NCI-H460 (cell line): ENCODE measurements at places on chromosomes 5 and 9. TPM values are rescaled to one million over a fixed set of nuclear protein-coding genes. Genes with fewer than 3 reads are reported as not detected.
A peak's percentile ranks its signal among the peaks of the same experiment; 100 is the strongest.

GRCh38 chr9:91349115-91349555 lies 12.6 kb downstream of the AUH start:
- DNase-seq: no peak

GRCh38 chr9:91075279-91075678 lies 273.7 kb downstream of the SYK start:
- no peak for DNase-seq

DNA sequence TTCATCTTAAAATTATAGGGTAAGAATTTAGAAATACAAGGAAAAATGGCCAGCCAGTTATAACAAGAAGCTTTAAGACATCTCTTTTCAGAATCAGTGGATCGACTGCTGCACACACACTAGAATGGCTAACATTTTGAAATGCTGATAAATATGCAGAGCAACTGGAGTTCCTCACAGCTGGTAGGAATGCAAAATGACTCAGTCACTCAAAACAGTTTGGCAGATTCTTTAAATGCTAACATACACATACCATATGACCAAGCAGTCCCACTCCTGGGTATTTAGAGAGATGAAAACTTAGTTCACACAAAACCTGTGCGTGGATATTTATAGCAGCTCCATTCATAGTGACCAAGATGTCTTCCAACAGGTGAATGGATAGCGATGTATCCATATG lies 23.2 kb upstream of the PSAT1 start:
- DNase-seq: no peak

DNA sequence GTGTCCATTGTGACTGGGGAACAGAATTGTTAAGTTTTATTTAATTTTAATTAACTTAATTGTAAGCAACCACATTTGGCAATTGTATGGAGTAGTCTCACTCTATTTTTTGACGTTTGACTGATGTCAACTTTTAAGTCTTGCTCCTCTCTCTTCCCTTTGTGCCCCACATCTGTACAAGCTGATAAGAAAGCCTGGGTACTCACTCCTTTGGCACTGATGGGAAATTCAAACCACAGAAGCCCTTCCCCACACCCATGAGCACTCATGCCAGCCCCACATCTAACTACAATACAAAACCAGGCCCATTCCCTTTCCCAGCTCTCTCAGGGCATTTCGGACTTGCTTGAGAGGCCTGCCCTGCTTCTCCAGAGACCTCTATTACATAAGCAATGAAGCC lies 451.5 kb upstream of the KIF2A start:
- DNase-seq: no peak

GRCh38 chr5:123937230-123937629 lies 425.3 kb downstream of the CSNK1G3 start:
- peak; percentile 30 for DNase-seq

GRCh38 chr5:139222346-139222745 lies 24.2 kb upstream of the SIL1 start:
- no peak for DNase-seq

DNA sequence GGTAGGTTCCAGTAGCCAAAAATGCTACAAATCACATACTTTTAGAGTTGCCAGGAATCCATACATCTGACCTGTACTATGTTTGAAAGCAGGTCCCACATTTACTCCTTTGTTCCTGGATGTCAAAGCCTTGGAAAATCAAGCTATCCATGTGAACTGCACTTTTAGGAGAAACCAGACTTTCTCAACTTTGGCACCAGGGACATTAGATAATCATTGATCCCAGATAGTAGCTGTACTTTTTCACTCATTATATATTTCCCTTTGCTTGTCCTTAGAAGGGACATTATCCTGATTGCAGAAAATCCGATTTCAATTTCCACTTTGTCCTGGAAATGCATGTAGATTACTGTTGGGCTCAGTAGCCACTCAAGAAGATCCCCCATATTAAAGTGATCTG lies 44.1 kb upstream of the SLC28A3 start:
- DNase-seq: no peak

DNA sequence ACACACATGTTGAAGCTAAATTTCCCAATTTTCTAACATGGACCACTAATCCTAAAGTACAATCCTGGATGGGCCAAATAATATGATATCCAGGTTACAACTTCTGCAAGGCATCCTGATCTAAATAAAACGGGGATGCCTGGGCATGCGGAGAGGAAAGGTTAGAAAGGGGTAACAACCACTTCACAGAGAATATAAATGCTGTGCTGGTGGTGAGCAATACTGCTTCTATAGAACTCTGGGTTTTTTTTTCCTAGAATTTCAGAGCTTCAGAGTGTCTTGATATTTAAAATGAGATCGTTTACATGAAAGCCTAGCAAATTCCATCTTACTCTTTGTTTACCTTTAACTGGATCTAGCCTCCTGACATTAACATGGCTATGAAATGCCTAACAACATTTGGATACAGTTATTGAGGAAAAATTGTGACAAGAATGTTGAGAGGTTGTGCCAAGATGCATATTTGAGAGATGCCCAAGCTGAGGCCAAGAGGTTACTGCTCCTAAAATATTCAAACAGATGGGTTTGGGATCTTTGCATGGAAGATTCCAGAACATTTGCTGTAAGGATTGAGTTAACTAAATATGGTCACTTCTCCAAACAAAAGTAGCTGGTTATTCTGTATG lies 22.4 kb downstream of the TNFAIP8 start:
- no peak for DNase-seq

GRCh38 chr5:6712142-6712576 lies 1.1 kb upstream of the TENT4A start:
- peak; percentile 41 for DNase-seq

DNA sequence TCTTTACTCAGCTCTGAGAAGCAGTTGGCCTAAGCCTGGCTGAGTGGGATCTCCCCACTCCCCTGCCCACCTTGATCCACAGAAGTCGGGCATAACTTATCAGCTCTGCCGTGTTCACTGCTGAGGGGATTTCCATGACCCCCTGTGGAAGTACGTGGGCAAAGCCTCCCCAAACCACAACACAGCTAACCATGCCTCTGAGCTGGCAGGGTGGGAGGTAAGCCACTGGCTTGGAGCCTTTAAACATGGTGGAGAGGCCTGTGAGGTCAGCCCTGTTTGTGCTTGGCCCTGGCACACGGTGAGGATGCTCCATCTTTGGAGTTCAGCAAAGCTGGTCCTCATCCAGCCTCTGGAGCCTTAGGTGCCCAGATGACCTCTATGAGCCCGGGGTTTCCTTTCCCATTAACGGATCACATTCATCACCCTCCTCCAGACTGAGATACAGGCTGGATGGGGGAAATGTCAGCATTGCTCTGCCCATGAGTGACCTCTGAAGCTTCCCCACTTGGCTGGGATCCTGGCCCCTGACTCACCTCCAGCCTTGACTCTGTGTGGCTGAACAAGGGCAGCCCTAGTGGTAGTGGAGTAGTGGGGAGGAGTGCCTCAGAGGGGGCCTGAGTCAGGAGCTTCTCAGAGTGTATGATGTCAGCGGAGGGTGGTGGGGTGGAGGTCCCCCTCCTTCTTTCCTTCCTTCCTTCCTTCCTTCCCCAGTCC lies 6.2 kb downstream of the PDLIM4 start:
- DNase-seq: no peak

- DNase-seq: no peak
Measured at GRCh38 chr9:120998111-120998510, 52.0 kb downstream of the C5 start.

GRCh38 chr5:167481345-167481744 lies 810.1 kb upstream of the WWC1 start:
- no peak for DNase-seq

- DNase-seq: no peak
Measured at GRCh38 chr5:10607666-10608073, 43.8 kb downstream of the ANKRD33B start.

DNA sequence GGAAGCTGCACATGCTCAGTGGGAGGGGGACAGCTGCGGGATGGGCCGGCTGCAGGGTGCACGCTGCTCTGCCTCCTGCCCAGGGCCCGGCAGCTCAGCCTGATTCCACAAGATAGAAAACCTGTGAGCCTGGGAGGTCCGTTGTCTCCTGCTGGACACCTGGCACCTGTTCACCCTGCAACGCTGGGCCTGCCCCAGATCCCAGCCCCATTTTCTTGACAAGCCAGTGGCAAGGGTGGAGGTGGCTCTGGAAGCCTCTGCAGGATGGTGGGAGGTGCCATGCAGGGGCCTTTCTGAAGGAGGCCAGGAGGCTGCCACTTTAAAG lies 68.1 kb upstream of the RNF130 start:
- no peak for DNase-seq

- DNase-seq: no peak
Measured at GRCh38 chr5:56981548-56982315, 29.8 kb upstream of the MIER3 start.

GRCh38 chr9:23826120-23826629 lies at the start of gene ELAVL2:
TSS of gene ELAVL2 (minus strand) at chr9:23826240. CDS start at chr9:23762234, 64,006 bp downstream.
- DNase-seq: peak; percentile 93

DNA sequence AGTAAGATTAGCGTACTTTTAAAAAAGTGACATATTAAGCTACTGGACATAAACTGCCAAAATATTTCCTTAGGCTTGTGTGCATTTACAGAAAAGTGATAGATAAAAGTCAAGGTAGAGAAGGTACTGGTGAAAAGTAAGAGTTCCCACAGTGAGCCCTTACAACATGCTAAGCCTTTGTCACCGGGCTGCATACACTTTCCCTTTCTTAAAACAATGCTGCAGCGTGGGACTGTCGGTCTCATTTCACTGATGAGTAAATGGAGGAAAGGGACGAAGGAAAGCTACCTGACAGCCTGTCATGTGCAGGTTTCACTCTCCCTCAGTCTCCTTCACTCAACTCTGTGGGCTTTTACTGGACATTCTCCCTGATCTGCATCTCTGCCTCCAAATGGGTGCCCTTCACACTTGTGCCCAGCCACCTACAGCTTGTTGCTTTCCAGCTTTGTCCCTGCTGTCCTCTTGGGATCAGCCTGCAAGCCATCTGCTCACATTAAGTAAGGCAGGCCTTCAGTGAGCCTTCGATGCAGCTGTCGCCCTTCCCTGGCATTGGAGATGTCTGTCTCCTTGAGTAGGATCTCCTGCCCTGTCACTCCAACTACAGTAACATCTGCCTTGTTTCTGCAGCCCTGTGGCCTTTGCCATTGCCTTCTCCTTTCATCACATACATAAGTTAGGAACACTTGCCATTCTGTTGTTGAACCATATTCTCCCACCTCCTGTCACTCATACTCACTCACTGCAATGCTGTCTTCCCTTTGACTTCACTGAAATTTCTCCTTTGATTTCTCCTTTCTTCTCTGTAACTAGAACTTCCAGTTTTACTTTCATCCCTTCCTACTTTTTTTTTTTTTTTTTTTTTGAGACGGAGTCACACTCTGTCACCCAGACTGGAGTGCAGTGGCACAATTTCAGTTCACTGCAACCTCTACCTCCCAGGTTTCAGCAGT lies 9.3 kb upstream of the ROPN1L start:
- DNase-seq: no peak

DNA sequence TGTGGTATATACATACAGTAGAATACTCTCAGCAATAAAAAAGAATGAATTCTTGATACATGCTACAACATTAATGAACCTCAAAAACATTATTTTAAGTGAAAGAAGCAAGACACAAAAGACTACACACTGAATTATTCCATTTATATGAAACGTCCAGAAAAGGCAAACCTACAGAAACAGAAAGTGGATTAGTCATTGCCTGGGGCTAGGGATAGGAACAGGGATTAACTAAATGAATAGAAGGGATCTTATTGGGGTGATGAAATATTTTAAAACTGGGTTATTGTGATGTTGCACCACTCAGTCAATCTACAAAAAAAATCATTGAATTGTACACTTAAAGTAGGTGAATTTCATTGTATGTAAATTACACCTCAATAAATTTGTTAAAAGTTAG lies 326.7 kb downstream of the PIK3R1 start:
- no peak for DNase-seq

DNA sequence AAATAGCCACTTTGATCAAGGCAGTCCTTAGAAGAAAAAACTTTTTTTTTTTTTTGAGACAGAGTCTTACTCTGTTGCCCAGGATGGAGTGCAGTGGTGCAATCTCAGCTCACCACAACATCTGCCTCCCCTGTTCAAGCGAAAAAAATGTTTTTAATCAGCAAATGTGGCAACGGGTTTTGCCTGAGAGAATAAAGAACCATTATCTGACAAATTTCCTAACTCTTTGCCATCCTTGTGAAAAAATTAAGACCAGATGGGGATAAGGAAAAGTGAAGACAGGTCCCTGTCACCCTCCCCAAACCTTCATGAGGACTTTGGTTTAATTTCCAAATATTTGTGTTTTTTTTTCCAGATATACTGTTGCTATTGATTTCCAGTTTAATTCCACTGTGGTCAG lies 107.3 kb upstream of the SPOCK1 start:
- DNase-seq: no peak

GRCh38 chr9:8179381-8180053 lies 379.9 kb upstream of the DMAC1 start:
- no peak for DNase-seq

- DNase-seq: no peak
Measured at GRCh38 chr5:137155261-137156000, 343.7 kb downstream of the SPOCK1 start.

- DNase-seq: no peak
Measured at GRCh38 chr5:137604348-137605095, 105.4 kb upstream of the SPOCK1 start.

DNA sequence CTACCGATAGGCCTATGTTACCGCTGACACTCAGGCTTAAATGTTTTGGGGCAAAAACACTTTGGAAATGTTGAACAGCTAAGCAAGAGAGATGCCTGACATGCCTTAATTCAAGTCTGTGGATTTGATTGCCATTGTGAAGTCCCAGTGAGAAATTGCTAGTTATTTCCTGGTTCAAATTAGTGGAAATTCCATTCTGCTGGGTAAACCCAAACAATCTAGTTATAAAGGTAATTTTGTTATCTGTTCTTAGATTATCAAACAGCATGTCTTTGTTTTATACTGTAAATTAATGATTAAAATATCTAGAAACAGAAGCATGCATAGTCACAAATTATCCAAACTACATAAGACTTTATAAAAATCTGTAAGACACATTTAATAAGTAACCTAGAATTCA lies 96.6 kb downstream of the PJA2 start:
- DNase-seq: no peak

Gene FOXE1
- total RNA-seq: 0.05 and 0.26 TPM in 2 replicates

Gene RGS14
- 16.0 and 21.4 TPM in 2 replicates for total RNA-seq

Gene ZNF883
- not detected in 2 replicates for total RNA-seq

Gene ABCA2
- 21.0 and 25.0 TPM in 2 replicates for total RNA-seq

Gene CER1
- total RNA-seq: not detected in 2 replicates

Gene INIP
- total RNA-seq: 25.7 and 29.1 TPM in 2 replicates

Gene ANGPTL2
- total RNA-seq: 0.27 TPM in 1 of 2 replicates, not detected in the other
